Stimulated activated naive CD8-positive, alpha-beta T cell treated with anti-CD3 and anti-CD28 coated beads, Interleukin-15, amount 100 ng/mL, for 72 hours (primary cell): ENCODE measurements at places on chromosomes 7 and 10.

GRCh38 chr10:104557966-104558365, 83.1 kb upstream of the SORCS3 start:
- DNase-seq: no peak

DNA sequence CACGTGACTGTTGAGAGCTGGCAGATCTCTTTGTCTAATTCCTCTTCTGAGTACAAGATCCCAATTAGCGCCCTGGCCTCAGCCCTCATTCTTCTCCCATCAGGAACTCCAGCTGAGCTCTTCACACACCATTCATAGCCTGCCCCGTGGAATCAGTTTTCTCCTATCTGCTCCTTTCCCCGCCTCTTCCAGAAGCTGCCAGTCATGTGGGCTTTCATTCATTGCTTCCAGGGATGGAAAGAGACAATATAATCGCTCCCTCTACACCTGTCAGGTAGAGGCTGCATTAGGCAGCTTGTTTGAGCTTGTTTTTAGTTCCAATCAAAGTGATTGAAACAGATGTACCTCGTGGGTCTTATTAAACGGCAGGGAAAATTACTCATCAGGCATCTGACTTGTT, 515.8 kb downstream of the TYW1 start:
- no peak for DNase-seq

GRCh38 chr10:23530079-23530478, 91.2 kb downstream of the OTUD1 start:
- no peak for DNase-seq

- DNase-seq: no peak
Observed at GRCh38 chr10:100888957-100889356, 23.8 kb upstream of the SLF2 start.

- no peak for DNase-seq
Observed at GRCh38 chr7:151630851-151631569, 111.3 kb upstream of the RHEB start.

DNA sequence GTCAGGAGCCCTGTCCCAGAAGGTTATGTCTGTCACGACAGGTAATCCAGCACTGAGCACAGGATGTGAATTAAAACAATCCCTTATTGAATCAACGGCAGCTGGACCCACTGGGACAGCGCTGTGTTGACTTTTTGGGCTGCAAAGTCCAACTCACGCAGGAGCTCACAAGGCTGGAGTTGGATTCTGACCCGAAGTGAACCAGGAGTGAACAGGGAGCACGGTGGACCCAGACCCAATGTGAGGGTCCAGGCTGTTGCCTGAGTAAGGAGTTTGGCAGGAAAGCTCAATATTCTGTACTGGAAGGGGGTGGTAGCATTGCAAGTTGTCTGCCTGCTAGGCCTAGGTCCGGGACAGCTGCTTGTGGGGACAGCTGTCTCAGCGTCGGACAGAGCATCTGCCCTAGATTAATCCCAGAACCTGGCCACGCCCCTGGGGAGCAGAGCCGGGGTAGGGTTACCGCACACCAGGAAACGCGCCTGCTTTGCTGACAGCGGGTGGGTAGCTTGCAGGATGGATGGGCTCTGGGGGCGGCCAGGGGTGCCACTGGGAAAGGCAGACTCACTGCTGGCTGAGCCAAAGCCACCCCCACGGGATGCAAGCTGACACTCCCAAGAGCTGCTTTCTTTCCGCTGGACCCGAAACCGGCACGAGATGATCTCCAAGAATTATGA, 24.0 kb downstream of the COL26A1 start:
- DNase-seq: no peak

- DNase-seq: no peak
Observed at GRCh38 chr10:43749940-43750552, 101.4 kb upstream of the ZNF32 start.

DNA sequence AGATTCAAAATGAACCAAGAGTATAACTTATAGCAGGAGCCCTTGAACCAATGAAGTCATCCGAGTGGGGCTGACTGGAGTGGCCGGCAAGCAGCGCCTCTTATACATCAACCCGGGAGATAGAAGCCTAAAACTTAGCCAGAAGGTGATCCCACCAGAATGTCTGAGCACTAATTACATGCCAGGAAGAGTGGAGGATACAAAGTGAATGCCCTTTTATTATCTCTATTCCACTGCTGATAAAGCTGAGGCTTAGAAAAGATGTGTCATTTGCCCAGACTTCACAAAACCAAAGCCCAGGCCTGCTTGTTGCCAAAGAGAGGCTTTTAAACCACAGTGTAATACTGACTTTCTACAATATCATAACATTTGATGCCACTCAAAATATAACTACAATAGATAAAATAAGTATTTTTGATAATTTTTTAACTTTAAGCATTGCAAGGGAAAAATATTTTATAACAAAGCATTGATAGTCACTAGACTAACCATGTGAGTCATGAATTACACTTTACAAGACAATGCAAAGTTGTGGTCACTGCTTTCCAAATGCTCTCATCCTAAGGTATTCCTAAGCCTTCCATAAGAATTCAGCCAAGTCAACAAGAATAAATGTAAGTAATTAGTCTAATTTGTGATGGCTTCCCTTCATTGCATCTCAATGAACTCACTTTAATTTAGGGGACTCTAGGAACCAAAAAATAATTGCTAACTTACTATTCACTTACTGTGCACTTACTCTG, 58.6 kb upstream of the ARID5B start:
- no peak for DNase-seq

GRCh38 chr7:16603633-16604032, 41.9 kb downstream of the ANKMY2 start:
- no peak for DNase-seq
